ENCODE measurements at places on chromosomes 7 and 10. TPM values are rescaled to one million over a fixed set of nuclear protein-coding genes. Genes with fewer than 3 reads are reported as not detected.

GRCh38 chr7:127706766-127707165, 54.8 kb downstream of the SND1 start:
- DNase-seq: no peak

DNA sequence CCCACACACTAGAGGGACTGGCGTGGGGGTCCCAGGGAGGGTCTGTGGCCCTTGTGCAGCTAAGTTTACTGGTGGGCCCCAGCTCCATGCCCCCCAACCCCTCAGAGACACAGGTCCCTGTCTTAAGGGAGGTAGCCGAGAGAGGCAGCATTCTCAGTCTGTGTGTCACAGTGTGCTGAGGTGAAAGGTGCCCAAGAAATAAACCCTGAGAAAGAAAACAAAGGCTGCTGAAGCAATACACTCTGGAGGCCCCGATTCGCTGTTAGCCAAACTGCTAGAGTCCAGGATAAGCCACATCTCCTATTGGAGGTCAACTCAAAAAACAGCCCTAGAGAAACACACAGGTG, 28.6 kb upstream of the NDST2 start:
- no peak for DNase-seq

ZNF273 gene
- total RNA-seq: 10.2 TPM

GRCh38 chr7:24504836-24505235, 68.4 kb upstream of the PALS2 start:
- DNase-seq: no peak

GRCh38 chr10:6680735-6681134, 100.7 kb upstream of the PRKCQ start:
- DNase-seq: no peak

DNA sequence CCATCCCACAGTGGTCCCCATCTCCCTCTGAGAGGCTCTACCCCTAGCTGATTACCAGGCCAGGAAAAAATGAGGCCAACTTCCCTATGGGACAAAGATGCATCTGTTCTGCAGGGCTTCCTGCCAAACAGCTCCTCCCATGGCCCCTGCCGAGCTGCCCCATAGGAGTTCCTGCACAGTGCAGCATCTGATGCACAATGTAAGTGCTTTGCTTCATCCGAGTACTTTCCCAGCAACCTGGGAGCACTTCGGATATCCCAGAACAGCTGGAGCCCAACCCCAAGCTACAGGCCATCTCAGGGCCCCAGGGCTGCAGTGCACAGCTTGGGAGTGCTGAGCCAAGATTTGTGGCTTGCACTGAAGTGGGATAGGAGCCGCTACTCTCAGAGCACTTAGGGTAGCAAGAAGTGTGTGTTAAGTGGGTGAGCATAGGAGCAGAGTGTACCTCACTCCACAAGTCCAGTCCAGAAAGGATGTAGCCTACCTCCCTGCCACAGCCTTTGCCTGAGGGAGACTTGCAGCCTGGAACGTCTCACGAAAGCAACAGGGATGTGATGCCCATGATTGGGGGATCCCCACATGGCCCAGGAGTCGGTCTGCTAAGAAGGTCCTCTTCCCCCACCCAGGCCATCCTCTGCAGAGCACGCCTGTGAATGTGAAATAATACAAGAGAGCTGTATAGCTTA, 209.6 kb upstream of the VWC2 start:
- DNase-seq: no peak
